ENCODE measurements at places on chromosomes 3 and 15.

- DNase-seq: peak; percentile 32
Measured at GRCh38 chr3:10945683-10946287, 46.8 kb upstream of the SLC6A1 start.

DNA sequence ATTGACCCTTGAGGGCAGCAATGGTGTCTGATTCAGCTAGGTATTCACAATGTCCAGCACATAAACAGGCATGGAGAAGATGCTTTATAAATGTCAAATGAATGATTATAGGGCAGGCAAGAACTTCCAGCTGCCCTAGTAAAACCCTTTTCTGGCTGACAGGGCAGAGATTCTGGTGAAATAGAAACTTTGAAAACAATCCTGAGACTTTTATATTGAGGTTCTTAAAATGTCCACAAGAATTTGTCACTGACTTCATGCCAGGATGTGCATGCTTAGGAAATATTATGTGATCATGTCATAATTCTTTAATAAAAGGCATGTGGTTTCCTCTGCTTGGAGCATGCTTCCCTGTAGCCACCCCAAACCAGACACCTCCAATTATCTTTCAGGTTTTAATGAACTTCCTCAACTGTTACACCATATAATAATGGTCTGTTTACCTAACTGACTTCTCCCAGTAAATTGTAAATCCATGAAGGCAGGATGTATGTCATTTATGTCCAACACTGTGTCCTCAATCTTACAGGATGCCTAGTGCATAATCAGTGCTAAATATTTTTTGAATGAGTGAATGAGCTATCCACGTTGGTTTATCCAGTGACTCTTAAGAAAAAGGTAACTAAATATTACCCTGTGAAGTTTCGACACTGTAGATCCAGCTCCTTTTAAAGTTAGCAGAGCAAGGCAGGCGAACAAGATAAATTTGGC is 43.4 kb upstream of the CLRN1 start:
- DNase-seq: no peak

GRCh38 chr3:167120828-167121227 is 259.3 kb downstream of the ZBBX start:
- no peak for DNase-seq

GRCh38 chr15:90883976-90884718 is at the start of gene FES:
Gene FES, plus strand, starts transcription at chr15:90884504. Its CDS starts 542 bp downstream, at chr15:90885046.
- DNase-seq: no peak

- no peak for DNase-seq
Measured at GRCh38 chr3:90184861-90185260, 1077.4 kb downstream of the EPHA3 start.

- DNase-seq: no peak
Measured at GRCh38 chr15:28998511-28998910, 112.7 kb downstream of the APBA2 start.

DNA sequence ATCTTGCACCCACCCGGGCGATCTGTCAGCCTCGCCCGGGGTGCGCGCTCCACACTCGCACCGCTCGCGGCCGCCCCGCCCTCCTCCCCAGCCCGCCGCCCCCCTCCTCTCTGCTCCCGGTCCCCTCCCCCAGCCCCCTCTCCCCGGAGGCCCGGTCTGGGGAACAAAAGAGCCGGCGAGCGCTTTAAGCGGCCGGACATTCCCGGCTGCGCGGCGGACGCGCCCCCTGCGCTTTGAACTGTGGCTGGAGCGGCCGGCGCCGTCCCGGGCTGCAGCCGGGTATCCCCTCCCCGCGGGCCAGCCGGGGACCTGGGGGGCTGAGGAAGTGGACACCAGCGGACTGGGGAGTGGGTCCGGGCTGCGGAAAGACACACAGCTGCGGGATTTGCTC is at the start of gene IGDCC3:
Gene IGDCC3, minus strand, starts transcription at position 27 of the 391 bp plus-strand sequence. CDS start 214 bp downstream, outside the sequence.
- no peak for DNase-seq

GRCh38 chr15:69664572-69665571 is 212.3 kb downstream of the RPLP1 start:
- DNase-seq: no peak

GRCh38 chr15:101642361-101642760 is 9.8 kb downstream of the TM2D3 start:
- no peak for DNase-seq

DNA sequence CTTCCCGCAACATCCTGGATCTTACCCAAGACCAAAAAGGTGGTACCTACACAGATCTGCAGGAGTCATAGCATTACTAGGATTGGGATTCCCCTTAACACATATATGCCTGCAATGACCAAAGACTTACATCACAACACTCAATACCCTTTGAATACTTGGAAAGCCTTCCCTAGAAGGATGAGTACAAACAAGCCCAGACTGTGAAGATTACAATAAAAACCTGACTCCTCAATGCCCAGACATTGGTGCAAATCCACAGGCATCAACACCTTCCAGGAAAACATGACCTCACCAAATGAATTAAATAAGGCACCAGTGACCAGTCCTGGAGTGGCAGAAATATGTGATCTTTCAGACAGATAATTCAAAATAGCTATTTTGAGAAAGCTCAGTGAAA is 326.8 kb downstream of the TBL1XR1 start:
- no peak for DNase-seq

GRCh38 chr3:183298701-183299153 is 45.7 kb downstream of the B3GNT5 start:
- no peak for DNase-seq

- no peak for DNase-seq
Measured at GRCh38 chr3:167469381-167469780, 4.5 kb downstream of the SERPINI2 start.

GRCh38 chr3:61947456-61947855 is 386.1 kb downstream of the PTPRG start:
- no peak for DNase-seq

- DNase-seq: no peak
Measured at GRCh38 chr3:159458010-159458409, 530.6 kb upstream of the IL12A start.

GRCh38 chr3:62065985-62066693 is 307.2 kb downstream of the FEZF2 start:
- DNase-seq: no peak

GRCh38 chr15:23420806-23421575 is 26.1 kb downstream of the GOLGA6L2 start:
- no peak for DNase-seq

GRCh38 chr3:154786724-154787123 is 293.4 kb upstream of the MME start:
- DNase-seq: no peak

GRCh38 chr15:76339305-76340197 is 3.0 kb downstream of the ISL2 start:
- no peak for DNase-seq

GRCh38 chr15:93018574-93018973 is 70.4 kb downstream of the RGMA start:
- DNase-seq: no peak

DNA sequence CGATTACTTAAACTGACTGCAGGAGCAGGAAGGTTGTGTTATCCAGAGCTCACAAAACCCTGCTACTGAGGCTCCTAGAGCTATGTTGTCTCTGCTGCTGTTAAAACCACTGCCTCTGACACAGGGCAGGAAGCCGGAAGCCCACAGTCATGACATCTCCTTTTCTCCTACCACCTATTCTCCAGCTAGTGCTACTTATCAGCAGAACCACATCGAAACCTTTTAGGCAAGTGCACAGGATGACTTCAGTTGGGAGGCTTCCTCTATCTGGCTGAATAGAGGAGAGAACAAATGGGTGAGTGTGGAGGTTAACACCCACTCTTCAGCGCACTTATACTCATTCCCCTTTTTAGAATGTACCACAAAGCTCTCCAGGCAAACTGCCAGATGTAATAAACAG is 638.0 kb downstream of the OTOL1 start:
- no peak for DNase-seq

GRCh38 chr3:160982491-160982890 is 122.7 kb downstream of the B3GALNT1 start:
- no peak for DNase-seq

DNA sequence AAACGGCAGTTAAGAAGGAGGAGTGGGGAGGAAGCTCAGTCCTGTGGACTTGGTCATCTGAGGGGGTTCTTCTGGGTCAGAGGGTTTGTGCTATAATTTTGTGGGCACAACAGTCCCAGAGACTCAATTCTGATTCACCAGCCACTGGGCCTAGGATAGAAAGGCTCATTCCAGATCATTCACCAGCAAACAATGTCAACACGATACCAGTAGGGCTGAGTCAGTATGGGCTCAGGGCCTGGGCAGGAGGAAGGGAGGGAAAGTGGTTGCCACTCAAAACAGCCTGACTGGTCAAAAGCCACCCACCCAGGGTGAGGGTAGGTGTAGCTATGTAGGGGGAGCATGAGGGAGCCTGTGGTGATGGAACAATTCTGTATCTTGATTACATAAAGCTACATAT is 86.9 kb upstream of the MEX3B start:
- no peak for DNase-seq

GRCh38 chr3:44060164-44060563 is 181.5 kb upstream of the TOPAZ1 start:
- DNase-seq: no peak

GRCh38 chr15:90603893-90604292 is 74.2 kb downstream of the CRTC3 start:
- DNase-seq: no peak

- DNase-seq: no peak
Measured at GRCh38 chr15:48925714-48926223, 38.0 kb downstream of the SHC4 start.

DNA sequence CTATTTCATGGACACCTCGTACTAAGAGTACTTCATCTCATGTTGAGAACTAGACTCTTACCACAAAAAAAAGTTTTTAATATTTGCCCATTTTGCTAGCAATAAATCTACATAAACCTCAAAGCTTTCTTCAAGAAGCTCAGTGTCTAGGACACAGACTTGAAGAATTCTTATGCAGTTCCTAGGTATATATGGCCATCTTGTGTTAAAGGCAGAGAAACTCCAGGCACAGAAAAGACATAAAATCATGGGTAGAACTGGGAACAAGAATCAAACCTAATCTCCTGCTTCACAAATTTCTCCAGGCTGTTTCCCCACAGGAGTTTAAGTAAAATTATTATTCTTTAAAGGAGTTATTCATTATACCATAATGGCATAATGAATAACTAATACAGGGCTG is 4.4 kb downstream of the MBD4 start:
- no peak for DNase-seq

DNA sequence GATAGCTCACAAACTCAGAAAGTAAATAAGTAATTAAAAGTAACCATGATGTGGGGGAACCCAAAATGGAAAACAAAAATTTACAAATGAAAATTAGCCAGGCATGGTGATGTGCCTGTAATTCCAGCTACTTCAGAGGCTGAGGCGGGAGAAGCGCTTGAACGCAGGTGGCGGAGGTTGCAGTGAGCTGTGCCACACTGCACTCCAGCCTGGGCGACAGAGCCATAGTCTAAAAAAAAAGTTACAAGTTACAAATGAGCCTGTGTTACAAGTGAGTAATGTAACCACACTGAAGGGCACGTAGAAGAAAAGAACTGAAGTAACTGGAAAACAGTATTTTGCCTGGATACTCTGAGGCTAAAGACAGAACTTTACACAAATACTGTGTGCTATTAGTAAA is 11.3 kb downstream of the EXOSC7 start:
- DNase-seq: no peak

GRCh38 chr15:71313806-71314205 is 198.5 kb downstream of the THSD4 start:
- DNase-seq: no peak

- DNase-seq: no peak
Measured at GRCh38 chr3:185046164-185046515, 106.7 kb downstream of the C3orf70 start.
